ENCODE measurements at places on chromosomes 3 and 15.

DNA sequence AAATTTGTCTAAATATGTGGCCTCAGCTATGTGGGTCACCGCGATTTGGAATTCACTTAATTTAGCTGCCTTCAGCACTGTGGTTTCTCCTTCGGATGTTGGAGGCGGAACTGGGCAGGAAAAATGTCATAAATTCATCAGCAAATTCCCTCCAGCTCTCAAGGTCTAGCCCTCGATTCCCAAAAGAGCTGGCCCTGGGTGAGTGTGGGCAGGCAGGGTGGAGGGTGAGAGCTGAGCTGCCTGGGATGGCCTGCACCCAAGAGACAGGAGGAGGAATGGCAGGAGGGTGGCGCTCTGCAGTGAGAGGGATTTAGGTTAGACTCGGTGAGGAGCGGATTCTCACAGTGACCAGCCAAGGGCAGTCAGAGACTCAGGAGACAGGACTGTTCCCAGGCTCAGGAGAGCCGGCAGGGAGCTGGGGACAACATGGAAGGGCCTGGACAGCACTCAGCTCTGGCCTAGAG, 57.1 kb downstream of the FEM1B start:
- DNase-seq: no peak

GRCh38 chr3:116246406-116246980, 198.8 kb downstream of the LSAMP start:
- no peak for DNase-seq

- DNase-seq: no peak
Observed at GRCh38 chr15:81744364-81744763, 301.5 kb downstream of the MEX3B start.

- DNase-seq: no peak
Observed at GRCh38 chr15:65812916-65813315, 20.8 kb upstream of the DENND4A start.

GRCh38 chr15:39381517-39381916, 199.4 kb upstream of the THBS1 start:
- no peak for DNase-seq

- DNase-seq: no peak
Observed at GRCh38 chr3:38549082-38549481, 52.9 kb downstream of the EXOG start.

- DNase-seq: no peak
Observed at GRCh38 chr3:2567451-2567850, 468.8 kb downstream of the CNTN4 start.

GRCh38 chr3:94299716-94300115, 236.9 kb downstream of the NSUN3 start:
- DNase-seq: no peak

GRCh38 chr15:20340331-20340811, 201.2 kb downstream of the GOLGA6L6 start:
- no peak for DNase-seq

GRCh38 chr3:17550624-17551023, 191.8 kb downstream of the TBC1D5 start:
- no peak for DNase-seq

GRCh38 chr15:29612701-29613100, 209.6 kb downstream of the TJP1 start:
- no peak for DNase-seq

DNA sequence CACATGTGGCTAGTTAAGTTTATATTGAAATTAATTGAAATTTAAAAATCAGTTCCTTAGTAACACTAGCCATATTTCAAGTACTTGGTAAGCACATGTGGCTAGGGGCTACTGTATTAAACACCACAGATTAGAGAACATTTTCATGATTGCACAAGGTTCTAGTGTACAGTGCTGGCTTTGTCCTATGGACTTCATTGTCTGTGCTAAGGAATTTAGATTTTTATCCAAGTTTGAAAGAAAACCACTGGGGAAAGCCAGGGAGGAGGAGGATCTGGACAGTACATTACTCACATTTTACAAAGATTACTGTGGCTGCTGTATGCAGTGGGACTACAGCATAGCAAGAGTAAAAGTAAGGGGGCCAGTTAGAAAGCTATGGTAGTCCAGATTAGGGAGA, 13.9 kb downstream of the STAC start:
- no peak for DNase-seq

- no peak for DNase-seq
Observed at GRCh38 chr3:106758459-106758858, 618.8 kb upstream of the CCDC54 start.

DNA sequence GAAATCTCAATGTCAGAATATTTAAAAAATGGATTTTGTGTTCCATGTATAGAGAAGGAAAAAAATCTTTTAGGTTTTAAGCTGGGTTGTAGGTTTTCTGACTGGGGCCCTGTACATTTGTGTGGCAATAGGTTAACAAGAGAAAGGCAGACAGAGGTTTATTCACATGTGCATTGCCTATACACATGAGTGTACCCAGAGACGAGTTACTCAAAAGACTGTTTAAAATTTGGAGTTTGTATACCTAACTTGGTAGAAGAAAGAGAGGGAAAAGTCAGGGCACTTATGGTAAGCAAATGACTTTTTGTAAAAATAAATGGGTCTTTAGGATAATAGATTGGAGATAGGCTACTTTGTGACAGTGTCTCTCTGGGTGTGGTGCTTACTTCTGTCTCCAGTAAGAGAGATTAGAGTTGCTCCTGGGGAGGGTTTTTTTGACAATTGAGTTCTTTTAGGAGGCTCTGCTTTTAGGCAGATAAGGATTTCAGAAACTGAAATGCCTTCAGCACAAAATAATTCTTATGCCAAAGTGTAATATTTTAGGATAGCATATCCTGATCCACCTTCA, 225.2 kb downstream of the TCF12 start:
- DNase-seq: no peak

- DNase-seq: no peak
Observed at GRCh38 chr3:133474251-133474801, 74.5 kb downstream of the BFSP2 start.

GRCh38 chr15:101049856-101050622, 130.9 kb downstream of the LRRK1 start:
- DNase-seq: no peak

- no peak for DNase-seq
Observed at GRCh38 chr3:53227993-53228885, 27.6 kb downstream of the TKT start.

- DNase-seq: no peak
Observed at GRCh38 chr3:122148941-122149627, 34.4 kb upstream of the CASR start.

- DNase-seq: no peak
Observed at GRCh38 chr3:151875759-151876158, 2.3 kb downstream of the SUCNR1 start.

- no peak for DNase-seq
Observed at GRCh38 chr3:178202194-178202593, 334.0 kb upstream of the KCNMB2 start.

DNA sequence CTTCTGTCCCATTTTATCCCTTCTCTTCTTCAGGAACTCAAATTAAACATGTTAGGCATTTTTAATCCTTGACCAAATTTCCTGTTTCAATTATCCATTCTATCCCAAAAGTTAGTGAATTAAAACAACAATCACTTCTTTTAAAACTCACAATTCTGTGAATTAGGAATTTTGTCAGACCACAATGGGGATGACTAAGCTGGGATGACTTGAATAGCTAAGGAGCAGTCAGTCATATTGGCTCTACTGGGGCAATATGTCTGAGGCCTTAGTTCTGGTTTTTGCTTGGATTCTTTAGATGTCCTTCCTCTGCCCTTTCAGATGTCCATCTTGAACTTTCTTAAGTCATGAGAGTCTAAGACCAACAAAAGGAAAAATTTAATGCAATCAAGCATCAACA, 178.2 kb upstream of the TGFBR2 start:
- no peak for DNase-seq

GRCh38 chr3:143066033-143066432, 53.5 kb upstream of the CHST2 start:
- no peak for DNase-seq

- DNase-seq: no peak
Observed at GRCh38 chr3:53787016-53787415, 59.2 kb downstream of the CHDH start.

DNA sequence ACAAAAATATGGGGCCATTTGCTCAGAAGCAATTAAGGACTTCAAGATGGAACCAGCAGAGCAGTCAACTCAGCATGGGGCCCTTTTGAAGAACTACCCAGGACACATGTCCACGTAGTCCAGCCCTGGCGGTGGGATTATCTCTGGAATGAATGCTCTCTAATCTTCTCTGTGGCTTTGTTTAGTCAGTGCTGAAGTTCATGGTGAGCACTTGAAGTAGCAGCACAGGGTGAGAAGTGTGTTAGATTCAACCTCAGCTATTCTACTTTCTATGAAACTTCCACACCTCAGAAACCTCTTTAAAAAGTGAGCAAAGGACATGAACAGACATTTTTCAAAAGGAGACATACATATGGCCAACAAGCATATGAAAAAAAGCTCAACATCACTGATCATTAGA, 74.4 kb downstream of the THRB start:
- DNase-seq: no peak

Data from activated CD8-positive, alpha-beta memory T cell treated with anti-CD3 and anti-CD28 coated beads for 1 hour (primary cell).